ENCODE measurements at places on chromosomes 2 and 18.

GRCh38 chr2:199704358-199705238 is 146.4 kb downstream of the FTCDNL1 start:
- DNase-seq = no peak

GRCh38 chr2:96554293-96555145 is 18.0 kb downstream of the ARID5A start:
- peak; percentile 67 for DNase-seq

DNA sequence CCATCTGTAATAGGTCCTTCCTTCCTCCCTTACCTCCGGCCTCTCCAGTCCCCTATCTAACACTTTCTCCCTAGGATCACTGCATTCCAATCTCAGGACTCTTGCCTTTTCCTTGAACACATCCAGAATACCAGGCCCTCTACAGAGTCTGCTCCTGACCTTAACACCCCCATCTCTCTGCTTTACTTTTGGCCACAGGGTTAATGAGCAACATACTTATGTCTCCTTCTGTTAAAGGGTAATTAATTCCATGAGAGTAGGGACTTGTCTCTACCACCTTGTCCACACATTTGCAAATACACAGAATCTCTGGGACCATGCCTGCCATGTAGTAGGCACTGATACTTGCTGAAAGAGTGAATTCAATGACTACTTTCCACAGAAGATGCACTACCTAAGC is 94.9 kb downstream of the COBLL1 start:
- DNase-seq = no peak

DNA sequence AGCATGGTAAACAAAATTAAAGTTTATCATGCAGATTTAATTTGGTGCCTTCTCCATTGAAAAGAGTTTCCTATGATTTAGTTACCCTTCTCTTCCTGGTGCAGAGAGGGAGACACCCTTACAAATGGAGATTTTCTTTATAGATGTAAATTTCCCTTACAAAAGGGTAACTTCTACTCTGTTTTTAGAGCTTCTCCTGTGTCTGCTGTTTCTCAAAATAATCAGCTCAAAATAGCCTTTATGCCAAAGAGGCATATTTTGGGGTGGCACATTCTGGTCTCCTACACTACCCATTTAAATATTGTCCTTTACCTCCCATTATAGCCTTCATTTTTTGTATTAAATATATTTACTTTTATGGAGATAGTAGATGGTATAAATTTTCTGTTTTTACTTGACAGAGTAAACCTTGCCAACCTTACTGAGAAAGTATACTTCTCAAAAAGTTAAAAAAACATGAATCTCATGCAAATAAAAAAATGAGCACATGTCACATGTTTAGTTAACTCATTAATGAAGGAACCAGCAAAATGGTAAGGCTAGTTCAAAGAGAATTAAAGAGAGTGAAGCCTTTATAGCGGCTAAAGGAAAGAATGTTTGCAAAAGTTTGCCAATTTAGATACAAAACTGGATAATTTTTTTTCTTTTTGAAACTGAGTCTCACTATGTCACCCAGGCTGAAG is 83.3 kb upstream of the MSH6 start:
- no peak for DNase-seq

GRCh38 chr2:178108176-178108575 is 4.1 kb upstream of the RBM45 start:
- DNase-seq = no peak

DNA sequence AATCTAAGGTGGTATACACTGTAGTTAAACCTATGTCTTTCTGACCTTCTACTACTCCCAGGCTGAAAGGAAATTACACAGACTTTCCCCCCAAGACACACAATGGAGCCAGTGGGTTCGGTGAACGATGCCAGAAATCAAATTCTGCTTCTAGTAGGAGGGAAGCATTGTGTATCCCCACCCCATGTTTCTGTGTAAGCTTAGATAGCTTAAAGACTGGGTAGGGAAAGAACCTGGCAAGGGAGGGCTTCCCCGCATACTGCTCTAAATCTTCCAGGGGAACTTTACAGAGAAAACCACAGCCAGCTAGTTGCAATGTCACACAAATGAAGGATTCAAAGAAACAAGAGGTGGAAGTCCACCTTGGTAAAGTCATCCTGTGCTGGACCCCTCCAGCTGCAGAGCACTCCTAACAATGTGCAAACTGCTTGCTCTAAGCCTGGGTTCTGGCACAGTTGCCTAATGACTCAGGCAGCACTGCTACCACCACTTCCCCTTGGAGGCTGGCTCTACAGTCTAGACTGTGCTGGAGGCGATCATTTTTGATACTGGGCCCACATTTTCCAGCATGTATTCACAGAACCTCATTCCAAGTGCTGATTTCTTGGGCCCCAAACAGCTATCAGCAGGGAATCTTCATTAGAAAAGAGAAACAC is 47.5 kb downstream of the TRIB2 start:
- DNase-seq = no peak

DNA sequence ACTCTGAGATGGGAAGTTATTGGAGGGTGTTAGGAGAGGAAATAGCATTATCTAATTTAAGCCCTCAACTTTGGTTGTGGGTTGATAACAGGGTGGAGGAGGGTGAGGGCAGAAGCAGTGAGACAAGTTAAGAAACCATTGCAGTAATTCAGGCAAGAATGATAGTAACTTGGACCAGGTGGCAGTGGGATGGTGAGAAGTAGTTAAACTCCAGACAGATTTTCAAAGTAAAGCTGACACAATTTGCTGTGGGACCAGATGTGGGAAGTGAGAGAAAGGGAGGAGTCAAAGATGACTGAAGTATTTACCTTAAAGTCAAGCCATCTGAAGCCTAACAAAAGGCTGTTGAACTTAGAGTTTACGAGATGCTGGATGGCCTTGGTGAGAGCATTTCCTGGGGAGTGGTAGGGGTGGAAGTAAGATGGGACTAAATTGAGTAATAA is 163.2 kb upstream of the KLF7 start:
- no peak for DNase-seq

DNA sequence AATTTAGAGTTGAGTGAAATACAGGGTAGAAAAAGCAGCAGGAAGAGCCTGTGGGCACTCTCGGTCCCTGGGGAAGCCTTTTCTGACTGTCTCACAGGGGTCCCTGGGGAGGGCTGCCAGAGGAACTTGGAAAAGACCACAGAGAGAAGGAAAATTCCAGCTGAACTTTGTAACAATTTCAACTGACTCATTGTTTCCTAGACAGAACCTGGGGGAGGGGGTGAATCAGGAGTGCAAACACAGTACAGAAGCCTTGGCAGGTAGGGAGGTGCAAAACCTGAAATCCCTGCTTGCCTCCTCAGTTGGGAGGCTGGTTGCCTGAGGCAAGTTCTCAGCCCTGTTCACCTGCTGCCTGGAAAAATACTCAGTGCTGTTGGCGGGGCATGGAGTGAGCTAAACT is 106.8 kb downstream of the GRB14 start:
- DNase-seq = no peak

GRCh38 chr2:97870396-97870843 is 125.3 kb downstream of the TMEM131 start:
- DNase-seq = no peak

GRCh38 chr2:38405917-38406596 is 29.0 kb upstream of the ATL2 start:
- no peak for DNase-seq

DNA sequence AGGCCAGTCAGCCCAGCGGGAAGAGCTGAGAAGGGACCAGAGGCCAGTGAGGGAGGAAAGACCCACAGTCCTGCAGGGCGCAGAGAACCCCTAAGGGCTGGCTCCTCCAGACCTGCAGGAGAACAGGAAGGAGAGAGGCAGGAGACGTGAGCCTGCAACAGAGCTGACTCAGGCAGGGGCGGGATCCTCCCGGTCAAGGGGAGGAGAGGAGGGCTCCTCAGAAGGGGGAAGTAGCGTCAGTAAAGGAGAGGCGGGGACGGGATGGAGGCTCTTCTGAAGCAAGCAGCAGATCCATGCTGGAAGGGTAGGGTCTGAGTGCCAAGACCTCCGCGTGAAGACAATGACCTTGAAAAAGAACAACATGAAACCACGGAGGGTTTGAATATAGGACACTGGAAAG is 50.8 kb downstream of the TRABD2A start:
- DNase-seq = no peak

DNA sequence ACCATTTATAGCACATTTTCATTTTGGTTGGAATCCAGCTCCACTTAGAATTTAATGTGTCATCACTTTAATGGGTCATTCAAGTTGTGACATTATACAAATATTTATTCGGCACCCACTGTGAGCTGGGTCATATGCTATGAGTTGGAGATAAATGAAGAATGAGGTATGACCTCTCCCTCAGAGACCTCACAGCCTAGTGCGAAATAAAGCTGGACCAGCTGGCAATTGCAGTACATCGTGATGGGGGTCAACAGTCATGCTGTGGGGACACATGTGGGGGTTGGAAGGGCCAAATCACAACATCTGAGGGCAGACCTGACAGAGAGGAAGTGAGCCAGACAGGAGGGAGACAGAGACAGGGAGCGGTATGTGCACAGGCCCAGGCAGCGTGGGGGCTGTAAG is 175.4 kb downstream of the MAIP1 start:
- no peak for DNase-seq

GRCh38 chr18:33210575-33211189 is 229.8 kb downstream of the CCDC178 start:
- no peak for DNase-seq

GRCh38 chr2:232653441-232653840 is 20.0 kb downstream of the EFHD1 start:
- no peak for DNase-seq

GRCh38 chr2:229412686-229413085 is 141.6 kb upstream of the PID1 start:
- no peak for DNase-seq

DNA sequence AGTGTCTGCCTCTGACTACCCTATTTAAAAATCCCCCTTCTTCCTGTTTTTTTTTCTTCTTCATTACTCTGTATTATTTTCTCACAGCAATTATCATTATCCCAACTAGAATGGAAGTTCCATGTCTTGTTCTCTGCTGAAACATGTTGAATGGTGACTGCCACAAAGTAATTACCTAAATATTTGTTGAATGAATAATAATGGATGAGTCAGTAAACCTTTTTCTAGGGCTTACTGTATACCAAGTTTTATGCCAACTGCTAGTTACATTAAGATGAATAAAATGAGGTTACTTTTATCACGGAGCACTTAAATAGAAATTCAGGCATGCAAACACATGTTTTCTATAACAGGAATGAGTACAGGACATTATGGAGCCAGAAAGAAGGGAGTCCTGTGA is 490.6 kb downstream of the THSD7B start:
- no peak for DNase-seq

- DNase-seq = no peak
Observed at GRCh38 chr18:22422909-22423548, 5.3 kb upstream of the CTAGE1 start.

DNA sequence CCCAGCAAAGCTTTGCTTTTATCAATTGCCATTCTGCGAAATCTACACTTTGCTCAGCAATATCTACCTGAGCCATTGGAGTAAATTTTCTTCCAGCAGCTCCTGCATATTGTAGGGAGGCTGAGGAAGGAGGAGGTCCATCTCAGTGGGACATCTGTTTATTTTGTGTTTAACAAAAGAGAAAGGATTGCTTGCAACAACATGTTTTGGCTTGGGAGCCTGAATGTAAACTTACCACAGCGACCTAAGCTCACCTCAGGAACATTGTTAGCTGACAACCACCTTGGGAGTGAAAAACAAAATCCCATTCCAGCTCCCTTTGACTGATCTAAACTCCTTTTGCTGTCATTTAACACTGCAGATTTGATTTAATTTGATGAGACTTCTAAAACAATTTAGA is 356.1 kb downstream of the SS18 start:
- no peak for DNase-seq

GRCh38 chr2:171260471-171261424 is 100.1 kb upstream of the TLK1 start:
- DNase-seq = no peak

- DNase-seq = no peak
Observed at GRCh38 chr2:205975082-205975949, 110.7 kb downstream of the INO80D start.

DNA sequence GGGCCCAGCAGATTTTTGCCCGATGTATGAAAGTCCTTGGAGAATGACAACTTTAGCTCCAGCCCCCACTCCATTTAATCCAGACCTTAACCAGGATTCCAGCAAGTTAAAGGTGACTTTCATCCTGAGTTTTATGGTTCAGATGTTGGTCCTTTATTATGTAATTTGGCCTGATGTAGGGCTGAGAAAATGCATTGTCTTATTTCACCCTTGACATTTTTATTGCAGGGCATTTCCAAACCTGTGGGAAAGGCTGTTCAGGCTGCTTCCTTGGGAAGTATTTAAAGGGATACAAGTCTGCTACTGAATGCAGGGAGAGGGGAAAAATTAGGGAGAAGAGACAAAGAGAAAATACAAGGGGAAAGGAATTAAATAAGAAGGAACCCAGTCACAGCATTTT is 48.8 kb downstream of the ASB1 start:
- no peak for DNase-seq

GRCh38 chr2:234595829-234596228 is 98.9 kb upstream of the ARL4C start:
- DNase-seq = no peak

DNA sequence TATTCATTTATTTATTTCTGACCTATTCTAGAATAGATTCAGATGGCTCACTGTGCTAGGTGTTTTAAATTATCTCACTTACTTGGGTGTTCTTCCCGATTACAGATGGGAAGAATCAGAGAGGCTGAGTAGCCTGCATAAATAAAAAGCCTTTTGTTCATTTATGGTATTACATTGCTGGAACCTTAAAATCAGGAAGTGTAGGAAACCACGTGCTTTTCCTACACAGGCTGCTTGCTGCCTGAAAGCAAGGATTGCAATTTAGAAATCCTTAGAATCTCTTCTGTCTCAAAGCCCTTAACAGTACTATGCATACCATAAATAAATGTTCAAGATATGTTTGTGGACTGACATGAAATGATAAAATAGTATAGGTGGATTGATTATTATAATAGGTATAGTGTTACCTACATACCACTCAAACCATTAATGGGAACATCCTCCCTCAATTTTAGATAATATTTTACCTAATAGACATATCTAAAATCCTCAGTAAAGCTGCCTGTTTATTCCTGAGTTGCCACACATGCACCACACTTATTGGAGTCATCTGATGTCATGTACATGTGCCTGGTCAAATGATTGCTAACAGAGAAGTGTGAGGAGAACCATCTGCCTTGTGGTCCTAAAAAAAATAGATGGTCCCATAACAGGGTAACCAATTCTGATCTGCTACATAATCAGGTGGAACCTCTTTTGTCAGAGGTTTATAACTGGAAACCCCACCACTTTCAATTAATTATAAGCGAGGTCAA is 73.5 kb upstream of the C2orf15 start:
- DNase-seq = no peak

GRCh38 chr2:54063967-54064535 is 51.4 kb upstream of the ACYP2 start:
- DNase-seq = no peak

GRCh38 chr2:232276733-232277313 is 101.7 kb upstream of the ALPP start:
- no peak for DNase-seq

- no peak for DNase-seq
Observed at GRCh38 chr2:218029366-218030360, 26.9 kb upstream of the TNS1 start.

All from stimulated activated CD4-positive, alpha-beta T cell treated with anti-CD3 and anti-CD28 coated beads, Interleukin-4, amount 100 ng/mL, for 4 hours (primary cell).